ENCODE measurements at places on chromosomes 5 and 9.

- DNase-seq: no peak
These were observed 36.0 kb upstream of the GLIPR2 start for GRCh38 chr9:36100532-36100931.

GRCh38 chr9:86842573-86842972 is 104.7 kb downstream of the GAS1 start:
- no peak for DNase-seq

- peak; percentile 81 for DNase-seq
These were observed 362.7 kb downstream of the CSNK1G3 start for GRCh38 chr5:123874600-123875201.

DNA sequence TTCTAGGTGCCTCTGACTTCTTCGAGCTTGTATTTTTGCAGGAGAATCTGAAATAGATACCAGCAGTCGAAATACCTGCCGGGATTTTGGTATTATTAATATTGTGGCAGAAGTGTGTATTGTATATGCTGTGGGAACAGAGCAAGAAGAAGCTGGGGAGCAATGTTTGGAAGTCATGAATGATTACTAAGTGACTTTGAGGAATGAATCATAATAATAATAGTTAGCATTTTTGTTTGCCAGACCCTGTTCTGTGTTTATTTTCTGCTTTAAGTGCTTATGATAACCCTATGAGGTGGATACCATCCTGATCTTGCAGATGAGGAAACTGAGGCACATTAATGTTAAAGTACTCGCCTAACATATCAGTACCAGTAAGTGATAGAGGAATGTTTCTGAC is 32.4 kb downstream of the RAB24 start:
- no peak for DNase-seq

- DNase-seq: no peak
These were observed 25.9 kb downstream of the QRFP start for GRCh38 chr9:130870491-130871381.

Measured in SK-N-MC (cell line).